Stimulated activated CD4-positive, alpha-beta T cell treated with anti-CD3 and anti-CD28 coated beads, Interleukin-1b, Interleukin-23, amount 100 ng/mL, for 1 hour (primary cell): ENCODE measurements at places on chromosomes 6 and 20.

DNA sequence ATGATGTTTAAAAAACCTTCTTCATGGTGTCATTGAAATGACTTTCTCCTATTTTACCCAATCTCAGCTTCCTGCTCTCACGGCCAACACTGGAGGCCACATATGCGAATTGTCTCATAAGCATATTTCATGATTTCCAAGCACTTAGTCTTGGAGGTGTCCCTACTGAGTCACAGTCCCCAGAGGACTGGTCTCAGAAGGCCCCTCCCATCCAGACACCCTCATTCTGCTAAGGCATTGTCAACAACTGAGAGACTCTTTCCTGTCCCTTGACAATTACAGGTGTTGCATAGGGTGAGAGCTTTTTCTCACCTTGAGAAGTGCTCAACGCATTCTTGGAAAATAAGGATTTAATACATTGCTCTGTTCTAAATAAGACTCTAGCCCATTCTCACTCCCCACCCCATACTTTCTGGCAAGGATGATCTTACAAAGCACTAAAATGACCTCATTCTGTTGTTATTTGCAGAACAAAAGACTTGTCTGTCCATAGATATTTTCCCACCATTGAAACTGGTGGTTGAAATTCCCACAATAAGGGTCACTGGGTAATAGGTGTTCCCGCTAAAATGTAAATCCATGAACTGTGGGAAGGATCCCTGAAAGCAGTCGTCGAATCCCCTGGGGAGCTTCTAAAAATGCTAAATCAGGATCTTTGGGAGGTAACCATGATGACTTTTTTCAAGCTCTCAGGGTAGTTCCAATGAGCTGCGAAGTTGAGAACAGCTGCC lies 32.3 kb upstream of the SLC22A23 start:
- DNase-seq: no peak

GRCh38 chr6:162713974-162714780 lies 13.4 kb downstream of the PRKN start:
- DNase-seq: no peak

GRCh38 chr6:136317021-136317694 lies 27.5 kb upstream of the BCLAF1 start:
- peak; percentile 15 for DNase-seq

GRCh38 chr20:19022791-19023448 lies 189.5 kb upstream of the SLC24A3 start:
- no peak for DNase-seq

DNA sequence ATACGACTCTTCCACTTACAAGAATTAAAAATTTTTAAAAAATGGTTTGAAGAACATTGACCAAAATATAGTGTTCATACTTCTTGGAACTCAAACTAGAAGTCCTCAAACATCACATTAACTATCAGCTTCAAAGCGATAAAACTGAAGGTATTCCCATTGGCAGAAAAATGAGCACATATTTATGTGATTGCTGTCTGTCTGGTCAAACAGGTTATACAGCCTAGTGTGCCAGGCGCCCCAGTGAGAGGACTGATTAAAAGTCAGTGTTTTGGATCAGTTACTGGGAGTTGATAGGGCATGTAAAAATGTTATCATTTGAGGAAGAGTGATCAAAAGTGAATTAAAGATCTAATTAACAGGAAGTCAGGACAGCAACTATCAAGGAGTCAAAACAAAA lies 738.8 kb downstream of the HDGFL1 start:
- no peak for DNase-seq

GRCh38 chr6:25768566-25768965 lies 14.0 kb downstream of the SLC17A4 start:
- DNase-seq: no peak

- DNase-seq: no peak
Observed at GRCh38 chr6:156449128-156449527, 328.1 kb upstream of the ARID1B start.

- no peak for DNase-seq
Observed at GRCh38 chr6:127073222-127073621, 45.2 kb upstream of the RSPO3 start.

- no peak for DNase-seq
Observed at GRCh38 chr20:37914367-37914671, 11.4 kb downstream of the VSTM2L start.

DNA sequence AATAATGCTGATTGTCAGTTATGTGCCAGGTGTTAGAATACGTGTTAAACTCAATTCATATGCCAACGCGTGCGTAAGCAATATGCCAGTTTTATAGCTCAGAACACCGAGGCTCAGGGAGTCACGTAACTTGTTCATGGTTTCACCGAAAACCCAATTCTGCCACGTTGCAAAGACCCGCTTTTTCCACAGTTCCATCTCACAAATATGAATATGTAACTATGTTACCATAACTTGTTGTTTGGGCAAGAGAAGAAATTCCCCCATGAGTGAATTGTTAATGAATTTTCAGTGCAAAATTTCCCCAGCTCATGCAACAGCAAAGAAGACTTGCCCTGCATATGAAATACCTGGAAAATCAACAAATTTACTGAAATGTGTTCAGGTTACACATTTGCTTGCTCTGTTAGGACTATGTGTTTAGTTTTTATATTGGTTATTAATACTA lies 30.1 kb downstream of the SF3B5 start:
- DNase-seq: no peak

DNA sequence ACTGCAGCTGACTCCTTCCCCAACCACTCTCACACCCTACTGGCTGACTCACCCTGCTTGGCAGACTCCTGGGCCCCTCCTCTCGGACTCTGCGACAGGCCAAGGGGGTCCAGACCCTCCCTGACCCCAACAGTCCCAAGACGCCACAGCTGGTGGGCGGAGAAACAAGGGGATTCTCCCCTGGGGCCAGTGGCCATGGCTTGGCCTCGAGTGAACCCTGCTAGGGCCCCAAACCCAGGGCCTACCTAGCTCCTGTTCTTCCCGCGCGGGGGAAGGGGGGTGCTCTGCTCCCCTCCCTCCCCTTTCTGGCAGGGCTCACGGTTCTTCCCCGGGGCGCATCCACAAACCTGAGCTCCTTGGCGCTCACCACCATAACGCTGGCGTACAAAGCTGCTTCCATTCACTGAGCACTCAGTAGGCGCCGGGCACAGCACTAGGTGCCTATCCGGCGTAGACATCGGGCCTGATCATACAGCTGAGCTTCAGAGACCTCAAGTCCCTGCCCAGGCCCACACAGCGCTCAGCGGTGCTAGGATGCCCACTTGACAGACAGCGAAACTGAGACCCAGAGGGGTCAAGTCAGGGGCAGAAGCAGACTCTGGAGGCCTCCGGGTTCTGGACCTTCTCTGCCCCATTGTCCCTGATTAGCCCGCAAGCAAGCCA lies 597 bp downstream of the ADA start:
- DNase-seq: no peak

- no peak for DNase-seq
Observed at GRCh38 chr6:113144117-113144516, 713.0 kb upstream of the MARCKS start.

DNA sequence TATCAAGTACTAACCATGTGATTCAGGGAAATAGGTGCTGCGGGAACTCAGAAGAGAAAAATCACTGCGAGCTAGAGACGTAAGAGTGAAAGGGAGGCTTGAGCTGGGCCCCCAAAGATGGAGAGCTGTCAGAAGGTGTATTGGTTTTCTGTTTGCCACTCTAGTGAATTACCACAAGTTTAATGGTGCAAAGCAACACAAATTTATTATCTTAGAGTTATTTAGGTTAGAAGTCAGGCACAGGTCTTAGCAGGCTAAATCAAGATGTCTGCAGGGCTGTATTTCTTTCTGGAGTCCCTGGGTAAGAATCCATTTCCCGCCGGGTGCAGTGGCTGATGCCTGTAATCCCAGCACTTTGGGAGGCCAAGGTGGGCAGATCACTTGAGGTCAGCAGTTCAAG lies 2.5 kb downstream of the ZSWIM3 start:
- no peak for DNase-seq

GRCh38 chr20:19737025-19737424 lies 21.0 kb upstream of the RIN2 start:
- no peak for DNase-seq

DNA sequence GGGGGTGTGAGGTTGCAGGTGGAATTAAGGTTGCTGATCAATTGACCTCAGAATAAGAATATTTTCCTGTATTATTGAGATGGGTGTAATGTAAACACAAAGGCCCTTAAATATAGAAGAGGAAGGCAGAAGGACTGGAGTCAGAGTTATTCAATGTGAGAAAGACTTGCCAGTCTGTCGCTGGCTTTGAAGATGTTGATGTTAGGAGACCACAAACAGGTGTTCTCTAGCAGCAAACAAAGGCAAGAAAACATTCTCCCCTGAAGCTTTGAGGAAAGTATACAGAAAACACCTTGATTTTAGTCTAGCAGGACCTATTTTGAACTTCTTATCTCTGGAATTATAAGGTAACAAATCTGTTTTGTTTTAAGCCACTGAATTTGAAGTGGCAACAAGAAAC lies 138.9 kb upstream of the PTPRK start:
- no peak for DNase-seq

GRCh38 chr6:23091795-23092194 lies 522.4 kb downstream of the HDGFL1 start:
- DNase-seq: no peak
